ENCODE measurements at places on chromosomes 2 and 18.

GRCh38 chr2:9655441-9656269 is 24.9 kb upstream of the YWHAQ start:
- DNase-seq, result peak; percentile 43

GRCh38 chr2:23420840-23421476 is 36.0 kb downstream of the KLHL29 start:
- DNase-seq, result no peak

GRCh38 chr18:12518326-12518725 is 110.6 kb downstream of the PRELID3A start:
- no peak for DNase-seq

- DNase-seq, result no peak
Measured at GRCh38 chr2:174263997-174264396, 15.7 kb upstream of the OLA1 start.

GRCh38 chr18:6979954-6980353 is 137.6 kb downstream of the LAMA1 start:
- no peak for DNase-seq

- no peak for DNase-seq
Measured at GRCh38 chr2:73704285-73704684, 32.9 kb downstream of the TPRKB start.

DNA sequence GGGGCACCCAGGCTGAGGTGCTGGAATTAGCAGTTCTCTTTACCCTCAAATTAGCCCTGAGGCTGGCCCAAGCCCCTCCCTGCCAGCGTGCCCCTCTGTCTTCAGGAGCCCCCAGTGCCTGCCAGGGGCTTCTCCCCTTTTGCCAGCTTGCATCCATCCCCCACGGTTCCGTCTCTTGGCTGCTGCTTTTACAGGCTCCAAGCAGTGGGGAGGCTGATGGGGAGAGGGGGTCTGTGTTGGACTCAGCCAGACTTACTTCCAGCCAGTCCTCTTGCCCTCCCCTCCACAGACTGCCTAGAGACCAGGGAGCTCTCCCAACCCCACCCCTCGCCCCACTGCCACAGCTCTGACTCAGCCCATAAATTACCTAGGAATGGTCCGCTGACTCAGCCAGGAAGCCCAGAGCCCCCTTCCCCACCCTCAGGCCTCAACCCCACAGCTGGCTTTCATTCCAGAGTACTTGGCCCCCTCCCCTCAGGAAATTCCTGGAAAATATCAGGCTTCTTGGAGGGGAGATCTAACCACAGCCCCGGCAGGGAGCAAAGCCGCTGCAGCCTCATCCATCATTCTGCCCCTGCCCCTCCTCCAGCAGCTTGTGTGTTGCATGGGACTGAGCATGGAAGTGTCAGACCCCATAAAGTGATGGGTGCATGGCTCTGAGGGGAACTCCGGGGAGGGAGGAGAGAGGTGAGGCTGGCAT is 184.6 kb downstream of the ZFP36L2 start:
- no peak for DNase-seq

GRCh38 chr18:64322189-64322588 is 173.3 kb upstream of the LINC00305 start:
- DNase-seq, result no peak

DNA sequence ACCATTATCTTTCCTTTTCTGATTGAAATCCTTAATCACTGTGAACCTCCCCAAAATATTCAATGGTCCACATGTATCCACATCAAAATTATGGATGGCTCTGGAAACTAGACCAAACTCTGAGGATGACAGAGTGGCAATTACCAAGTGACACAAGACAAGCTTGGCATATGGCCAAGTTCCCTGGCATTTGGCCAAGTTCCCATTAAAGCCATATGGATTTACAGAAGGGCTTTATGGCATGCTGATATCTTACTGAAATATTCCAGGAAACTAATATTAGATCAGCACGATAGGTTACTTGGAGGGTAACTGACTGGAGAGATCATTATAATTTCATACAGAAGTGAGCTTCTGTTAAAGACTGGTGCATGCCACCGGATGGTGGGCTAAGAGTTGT is 21.9 kb upstream of the CERS6 start:
- DNase-seq, result no peak

DNA sequence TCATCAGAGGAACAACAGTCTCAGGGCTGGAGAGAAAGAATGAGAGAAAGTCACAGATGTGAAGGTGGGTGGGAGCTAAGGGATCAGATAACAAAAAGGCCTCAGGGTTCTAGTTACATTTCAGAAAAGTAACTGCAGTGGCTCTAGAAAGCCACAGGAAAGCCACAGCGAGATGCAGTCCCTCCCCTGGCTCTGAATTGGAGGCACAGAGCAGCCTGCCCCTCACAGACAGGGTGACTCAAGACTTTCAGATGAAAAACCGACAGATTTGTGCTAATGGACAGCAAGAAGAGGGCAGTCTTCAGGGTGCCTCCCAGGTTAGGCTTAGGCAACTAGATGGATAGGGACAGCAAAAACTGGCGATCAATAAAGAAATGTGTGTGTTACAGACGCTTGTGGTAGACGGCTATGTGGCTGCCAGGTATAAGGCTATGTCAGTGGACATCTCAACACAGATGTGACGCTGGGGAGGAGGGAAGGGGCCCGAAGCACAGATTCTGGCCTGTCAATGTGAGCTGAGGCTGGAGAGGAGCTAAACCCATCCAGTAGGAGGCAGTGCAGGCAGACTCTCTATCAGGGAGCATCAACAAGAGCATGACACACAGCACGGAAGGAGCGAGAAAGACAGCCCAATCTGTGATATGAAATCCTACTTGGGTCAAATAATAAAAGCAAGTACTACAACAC is 26.2 kb downstream of the UNC50 start:
- DNase-seq, result peak; percentile 50

GRCh38 chr2:215160081-215160480 is 21.7 kb upstream of the ABCA12 start:
- DNase-seq, result no peak

DNA sequence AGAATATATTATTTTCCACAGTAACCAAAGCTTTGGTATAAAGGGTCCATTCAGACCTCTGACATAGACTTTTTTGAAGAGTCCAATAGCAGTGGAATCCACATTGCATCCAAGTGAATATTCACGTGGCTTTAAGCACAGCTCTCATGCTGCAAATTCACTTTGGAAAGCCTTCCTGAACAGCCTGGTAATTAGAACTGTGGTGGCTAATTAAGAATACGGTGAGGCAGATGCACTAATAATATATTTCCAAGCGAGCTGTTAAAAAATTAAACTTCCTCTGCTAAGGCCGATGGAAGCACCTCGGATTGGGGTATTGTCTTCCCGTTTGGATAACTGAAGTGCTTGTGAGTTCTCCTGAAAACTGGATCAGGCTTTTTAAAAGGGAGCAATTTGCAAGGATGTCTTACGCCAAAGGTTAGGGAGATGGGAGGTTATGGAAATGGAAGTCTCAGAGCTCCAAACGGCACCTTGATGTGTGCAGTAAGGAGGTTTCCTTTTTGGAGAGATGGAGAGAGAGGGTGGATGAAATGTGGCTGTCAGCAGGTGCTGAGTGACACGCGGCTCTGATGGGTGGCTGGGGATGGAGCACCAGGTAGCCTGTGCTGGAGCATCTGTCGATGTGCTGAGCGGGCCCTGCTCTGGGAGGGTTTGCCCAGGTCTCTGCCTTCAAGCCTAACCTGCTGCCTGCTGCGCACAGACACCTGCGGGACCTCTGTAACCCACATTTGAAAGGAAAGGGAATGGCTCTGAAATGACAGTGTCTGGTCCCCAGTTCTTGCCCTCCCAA is 37.5 kb downstream of the CABLES1 start:
- no peak for DNase-seq

- no peak for DNase-seq
Measured at GRCh38 chr2:47313141-47313691, 89.7 kb upstream of the MSH2 start.

DNA sequence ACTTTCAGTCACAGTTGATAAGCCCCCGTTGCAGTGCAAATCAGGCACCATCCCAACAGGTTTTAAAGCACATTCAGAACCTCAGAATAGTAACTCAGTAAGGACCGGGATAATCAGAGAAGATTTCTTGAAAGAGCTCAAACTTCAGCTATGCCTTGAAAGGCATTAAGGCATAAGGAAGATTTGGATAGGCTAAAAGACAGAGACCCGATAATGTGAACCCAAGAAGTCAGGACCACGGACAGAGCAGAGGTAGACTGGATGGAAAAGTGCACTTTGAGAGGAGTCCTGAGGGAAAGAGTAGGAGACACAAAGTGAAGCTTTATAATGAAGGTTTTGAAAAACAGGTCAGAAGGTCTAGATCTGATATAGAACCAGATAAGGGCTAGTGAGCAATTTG is 36.9 kb upstream of the KLF7 start:
- no peak for DNase-seq

DNA sequence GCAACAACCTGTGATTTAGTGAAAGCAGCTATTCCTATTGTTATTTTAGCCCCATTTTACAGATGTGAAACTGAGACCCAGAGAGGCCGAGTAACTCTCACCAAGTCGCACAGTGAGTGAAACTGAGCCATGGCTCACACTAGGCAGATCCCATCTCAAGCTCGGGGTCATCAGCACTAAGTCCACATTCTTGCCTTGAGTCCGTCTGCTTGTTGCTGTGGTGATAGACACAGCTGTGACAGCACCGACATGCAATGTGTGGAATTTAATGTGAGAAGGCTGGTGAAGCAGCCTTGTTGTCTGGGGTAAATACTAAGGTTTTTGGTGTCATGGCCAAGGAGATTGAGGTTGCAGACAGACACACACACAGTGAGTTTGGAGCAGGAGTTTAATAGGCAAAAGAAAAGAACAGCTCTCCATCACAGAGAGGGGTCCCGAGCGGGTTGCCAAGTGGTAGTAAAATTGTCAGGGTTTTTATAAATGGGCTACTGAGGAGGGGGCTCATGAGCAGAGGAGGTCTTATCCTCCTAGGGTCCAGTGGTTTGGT is 40.2 kb upstream of the GMCL1 start:
- no peak for DNase-seq

- DNase-seq, result no peak
Measured at GRCh38 chr2:32783933-32784332, 156.1 kb downstream of the TTC27 start.

DNA sequence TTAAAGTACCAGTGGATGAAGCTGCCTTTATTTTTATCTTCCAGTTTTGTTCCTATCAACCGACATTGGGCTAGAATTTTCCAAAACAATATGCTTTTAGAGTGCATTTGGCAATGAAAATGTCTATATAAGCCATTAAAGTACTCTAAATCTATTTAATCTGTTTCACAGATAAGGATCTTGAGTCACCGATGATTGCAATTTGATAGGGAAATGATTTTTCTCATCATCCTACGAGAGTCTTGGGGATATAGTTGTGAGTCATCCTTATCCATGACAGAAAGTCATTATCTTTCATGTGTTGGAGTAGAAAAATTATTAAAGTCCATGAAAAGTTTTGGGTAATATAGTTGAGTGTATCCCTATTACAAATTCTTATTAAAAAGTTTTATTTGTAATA is 26.1 kb downstream of the SLC39A10 start:
- no peak for DNase-seq

DNA sequence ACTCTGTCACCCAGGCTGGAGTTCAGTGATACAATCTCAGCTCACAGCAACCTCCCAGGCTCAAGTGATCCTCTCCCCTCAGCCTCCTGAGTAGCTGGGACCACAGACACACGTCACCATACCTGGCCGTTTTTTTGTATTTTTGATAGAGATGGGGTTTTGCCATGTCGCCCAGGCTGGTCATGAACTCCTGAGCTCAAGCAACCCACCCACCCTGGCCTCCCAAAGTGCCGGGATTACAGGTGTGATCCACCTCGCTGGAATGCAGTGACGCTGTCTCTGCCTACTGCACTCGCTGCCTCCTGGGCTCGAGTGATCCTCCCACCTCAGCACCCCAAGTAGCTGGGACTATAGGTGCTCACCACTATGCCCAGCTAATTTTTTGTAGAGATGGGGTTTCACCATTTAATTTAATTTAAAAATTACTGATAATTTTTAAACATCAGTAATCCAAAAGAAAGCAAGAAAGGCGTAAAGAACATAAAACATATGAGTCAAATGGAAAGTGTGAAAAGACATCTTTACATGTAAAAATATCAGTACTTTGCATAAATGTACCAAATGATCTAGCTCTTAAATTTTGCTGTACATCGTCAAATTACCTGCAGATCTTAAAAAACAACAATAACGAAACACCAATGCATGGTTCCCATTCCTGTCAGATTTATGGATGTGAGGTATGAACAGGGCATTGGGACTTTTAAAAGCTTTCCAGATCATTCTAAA is 2.8 kb upstream of the ZNF236 start:
- DNase-seq, result no peak

DNA sequence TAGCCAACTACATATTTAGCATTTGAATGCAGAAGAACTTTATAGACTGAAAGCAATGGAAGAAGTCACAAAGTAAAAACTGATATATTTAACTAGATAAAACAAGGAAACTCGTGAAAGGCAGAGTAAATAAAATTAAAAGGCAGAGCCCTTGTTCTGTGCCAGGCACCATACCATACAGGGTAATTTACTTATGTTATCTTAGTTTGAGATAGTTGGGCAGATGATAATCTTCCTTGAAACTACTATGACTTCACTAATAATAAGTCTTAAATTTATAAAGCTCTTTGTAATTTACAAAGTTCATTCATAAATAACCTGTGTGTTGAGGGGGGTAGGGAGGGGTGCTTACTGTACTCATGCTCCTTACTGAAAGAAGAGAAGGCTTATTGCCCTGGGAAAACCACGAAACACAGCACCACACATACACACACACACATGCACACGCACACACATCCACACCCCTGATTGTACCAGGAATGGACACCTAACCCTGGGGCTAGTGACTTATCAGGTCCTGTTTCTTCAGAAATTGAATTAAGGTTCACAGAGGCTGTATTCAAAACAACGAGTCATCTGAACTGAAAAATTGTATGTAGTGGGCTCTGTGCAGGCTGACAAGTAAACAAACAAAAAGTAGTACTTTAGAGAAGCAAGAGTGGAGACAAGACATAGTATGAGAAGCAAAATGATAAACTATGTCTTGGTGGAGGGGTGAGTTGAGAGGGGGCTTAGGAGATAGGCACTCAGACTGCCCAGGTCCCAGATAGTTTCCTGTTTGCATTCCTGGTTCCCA is 38.1 kb downstream of the AGFG1 start:
- no peak for DNase-seq

DNA sequence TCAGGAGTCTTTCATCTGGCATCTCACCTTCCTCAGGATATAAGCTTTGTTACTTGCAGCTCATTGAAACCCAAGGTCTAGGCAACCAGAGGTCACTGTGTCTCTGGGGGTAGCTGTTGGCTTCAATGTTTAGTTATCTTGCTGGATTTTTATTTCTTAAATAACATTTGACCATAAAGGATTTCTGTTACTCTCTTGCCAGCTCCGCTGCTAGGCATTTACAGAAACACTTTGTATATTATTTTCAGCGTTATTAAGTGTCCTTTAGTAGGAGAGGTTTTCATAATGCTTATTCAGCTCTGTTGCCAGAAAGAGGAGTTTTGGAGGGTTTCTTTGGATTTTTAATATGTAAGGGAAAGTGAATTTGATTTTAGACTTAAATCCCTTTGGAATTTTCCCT is 61.4 kb downstream of the QPCT start:
- no peak for DNase-seq

- no peak for DNase-seq
Measured at GRCh38 chr2:142190805-142191204, 60.0 kb upstream of the LRP1B start.

All from activated CD8-positive, alpha-beta memory T cell treated with anti-CD3 and anti-CD28 coated beads, Interleukin-2, amount 50 U/mL, for 4 hours (primary cell).